ENCODE measurements at places on chromosomes 2 and 18.

GRCh38 chr2:147273628-147274027, 571.2 kb upstream of the ACVR2A start:
- DNase-seq: no peak

DNA sequence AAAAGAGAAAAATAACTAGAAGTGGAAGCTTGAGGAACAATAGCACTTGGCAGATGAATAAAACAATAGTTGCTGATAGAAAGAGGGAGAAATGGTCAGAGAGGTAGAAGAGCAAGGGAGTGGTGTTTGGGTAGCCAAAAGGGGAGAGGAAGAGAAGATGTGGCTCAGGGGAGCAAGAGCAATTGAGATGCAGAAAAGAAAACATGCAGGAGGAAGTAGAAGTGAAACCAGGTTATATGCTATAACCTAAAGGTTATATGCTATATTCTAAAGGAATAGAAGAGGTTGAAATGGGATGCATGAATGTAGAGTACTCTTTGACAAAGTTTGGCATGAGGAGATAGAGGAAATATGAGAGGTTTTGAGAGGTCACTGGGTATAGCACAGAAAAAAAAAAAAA, 759.5 kb downstream of the SATB2 start:
- no peak for DNase-seq

GRCh38 chr2:207978177-207978948, 47.0 kb downstream of the PLEKHM3 start:
- no peak for DNase-seq

GRCh38 chr2:121151311-121152109, 133.5 kb downstream of the TFCP2L1 start:
- DNase-seq: no peak

DNA sequence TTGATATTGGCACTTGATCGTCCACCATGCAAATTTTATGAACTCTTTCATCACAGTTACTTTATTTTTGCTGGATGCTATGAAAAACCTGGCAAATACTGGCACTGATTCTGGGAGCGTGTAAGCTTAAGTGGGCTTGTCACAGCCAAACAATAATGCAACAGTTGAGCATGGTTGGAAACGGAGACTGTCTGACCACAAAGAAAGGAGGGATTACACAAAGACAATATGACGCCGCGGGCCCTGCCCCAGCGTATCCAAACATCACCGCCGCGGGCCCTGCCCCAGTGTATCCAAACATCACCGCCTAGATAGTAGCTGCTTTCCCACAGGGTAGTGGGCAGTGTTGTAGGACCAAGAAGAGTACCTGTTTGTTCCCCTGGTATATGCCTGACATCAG, 135.9 kb downstream of the PRPF40A start:
- no peak for DNase-seq

DNA sequence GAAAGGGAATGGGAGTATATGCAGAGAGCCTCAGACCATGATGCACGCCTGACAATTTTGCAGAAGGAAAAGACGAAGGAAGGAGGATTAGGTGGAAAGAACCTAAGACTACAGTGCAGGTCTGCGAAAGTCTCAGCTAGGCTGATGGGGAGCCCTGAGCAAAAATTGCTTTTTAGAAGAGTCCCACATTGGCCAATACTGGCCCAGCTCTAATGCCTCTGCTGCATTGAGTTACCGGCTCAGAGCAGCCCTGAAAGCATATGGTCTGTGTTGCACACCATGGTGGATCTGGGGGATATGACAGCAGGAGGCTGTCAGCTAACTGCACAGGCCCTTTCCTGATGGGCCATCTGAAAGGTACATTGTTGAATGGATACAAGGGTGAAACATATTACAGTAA, 48.3 kb upstream of the CAVIN2 start:
- no peak for DNase-seq

- no peak for DNase-seq
Measured at GRCh38 chr2:23005469-23005868, 379.5 kb upstream of the KLHL29 start.

DNA sequence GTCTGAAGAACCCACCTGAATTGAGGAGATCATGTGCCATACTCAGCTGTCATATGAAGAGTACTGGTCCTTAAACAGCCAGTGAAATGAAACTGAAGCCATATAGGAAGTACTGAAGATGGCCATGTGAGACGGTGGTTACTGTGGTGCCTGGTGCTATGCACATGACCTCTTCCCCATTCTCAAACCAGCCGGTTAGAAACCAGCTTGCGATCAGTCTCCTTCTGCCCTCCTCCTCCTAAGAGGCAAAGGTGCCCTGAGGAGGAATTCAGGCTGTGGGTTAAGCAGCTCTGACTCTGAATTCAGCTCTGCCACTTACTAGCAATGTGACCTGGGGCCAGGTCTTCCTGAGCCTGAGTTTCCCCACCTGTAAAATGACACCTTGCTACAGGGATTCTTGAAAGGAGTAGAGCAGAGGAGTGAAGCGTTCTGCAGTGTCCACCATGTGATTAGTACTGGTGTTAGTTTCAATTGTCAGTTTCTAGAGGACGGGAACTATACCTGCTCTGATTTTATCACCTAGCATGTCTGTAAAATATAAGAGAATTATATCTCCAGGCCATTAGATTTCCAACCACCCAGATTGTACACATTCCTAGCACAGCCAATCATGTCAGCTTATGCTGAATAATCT, 5.1 kb downstream of the FECH start:
- no peak for DNase-seq

- no peak for DNase-seq
Measured at GRCh38 chr2:38467768-38468455, 90.8 kb upstream of the ATL2 start.

- peak; percentile 73 for DNase-seq
Measured at GRCh38 chr2:52877703-52878102, 889.9 kb upstream of the CHAC2 start.

GRCh38 chr2:162092658-162093556, 18.9 kb upstream of the DPP4 start:
- DNase-seq: peak; percentile 5

DNA sequence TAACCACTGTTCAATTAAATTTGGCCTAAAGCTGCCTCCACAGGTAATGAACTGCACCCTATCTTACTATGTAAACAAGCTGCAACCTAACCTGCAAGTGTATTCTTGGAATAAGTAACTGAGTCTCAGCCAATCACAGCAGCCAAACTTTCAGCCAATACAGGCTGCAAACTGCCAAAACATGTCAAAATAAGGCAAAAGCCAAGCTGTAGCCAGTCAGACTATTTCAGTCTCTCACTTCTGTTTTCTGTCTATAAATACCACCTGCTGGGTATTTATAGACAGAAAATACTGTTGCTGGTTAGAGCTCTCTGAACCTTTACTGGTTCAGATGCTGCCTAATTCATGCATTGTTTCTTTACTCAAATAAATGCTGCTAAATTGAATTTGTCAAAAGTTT, 14.3 kb downstream of the C2orf76 start:
- no peak for DNase-seq

DNA sequence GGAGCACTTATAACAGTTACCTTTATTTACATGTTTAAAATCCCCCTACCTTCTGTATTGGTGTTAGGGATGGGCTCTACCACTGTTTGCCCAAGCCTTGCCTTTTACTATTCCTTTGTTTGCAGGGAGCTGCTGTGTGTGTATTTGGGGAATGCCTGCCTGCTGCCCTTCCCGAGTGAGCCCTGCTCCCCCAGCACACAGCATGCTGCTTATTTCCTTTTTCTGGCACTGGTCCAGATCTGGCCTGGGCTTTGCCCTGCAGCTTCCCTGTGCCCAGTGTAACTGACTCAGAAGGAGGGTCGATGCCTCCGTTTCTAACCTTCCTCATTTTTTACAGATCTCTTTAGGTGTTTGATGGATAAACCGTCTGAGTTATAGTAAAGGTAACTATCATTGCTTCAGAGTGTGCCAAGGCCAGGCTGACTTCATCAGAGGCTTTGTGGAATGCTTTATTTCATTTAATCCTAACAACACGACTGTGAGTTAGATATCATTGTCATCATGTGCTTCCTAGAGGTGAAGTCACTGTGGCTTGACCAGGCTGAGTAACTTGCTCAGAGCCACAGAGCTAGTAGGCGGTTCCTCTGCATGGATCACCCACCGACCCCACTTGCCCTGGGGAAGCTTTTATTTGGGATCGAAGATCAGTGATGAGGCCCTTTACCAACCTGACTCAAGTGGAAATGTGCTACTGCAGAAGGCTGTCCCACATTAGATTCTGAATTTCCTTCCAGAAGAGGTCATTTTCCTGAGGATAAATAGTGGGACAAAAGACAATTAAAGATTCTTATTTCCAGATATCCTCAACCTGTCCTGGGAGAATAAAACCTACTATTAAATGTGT, 238.8 kb downstream of the ZNF407 start:
- no peak for DNase-seq

GRCh38 chr2:68466361-68466777, 725 bp downstream of the FBXO48 start:
- no peak for DNase-seq

DNA sequence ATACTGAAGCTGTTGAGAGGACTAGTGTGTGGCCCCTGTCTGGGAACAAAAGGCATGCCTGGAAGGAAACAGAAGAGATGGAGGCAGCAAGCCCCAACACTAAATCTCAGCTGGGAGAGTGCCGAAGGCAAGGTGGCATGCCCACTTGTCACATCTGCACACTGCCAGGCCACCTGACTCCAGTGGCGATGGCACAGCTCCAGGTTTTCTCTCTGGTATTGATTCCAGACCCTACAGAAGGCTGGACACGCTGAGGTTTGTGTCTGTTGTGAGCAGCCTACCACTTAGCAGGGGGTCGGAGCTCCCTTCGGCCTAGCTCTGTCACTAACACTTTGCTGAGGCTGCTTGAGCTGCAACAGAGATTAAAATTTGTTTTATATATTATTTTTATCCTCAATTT, 307.3 kb downstream of the TDRD15 start:
- DNase-seq: no peak

- no peak for DNase-seq
Measured at GRCh38 chr2:216765761-216766262, 70.5 kb upstream of the IGFBP5 start.

GRCh38 chr2:64212801-64213321, 68.6 kb upstream of the PELI1 start:
- DNase-seq: no peak

- DNase-seq: no peak
Measured at GRCh38 chr2:216590780-216591179, 42.4 kb upstream of the IGFBP2 start.

- DNase-seq: no peak
Measured at GRCh38 chr2:54881759-54882158, 158.3 kb downstream of the EML6 start.

DNA sequence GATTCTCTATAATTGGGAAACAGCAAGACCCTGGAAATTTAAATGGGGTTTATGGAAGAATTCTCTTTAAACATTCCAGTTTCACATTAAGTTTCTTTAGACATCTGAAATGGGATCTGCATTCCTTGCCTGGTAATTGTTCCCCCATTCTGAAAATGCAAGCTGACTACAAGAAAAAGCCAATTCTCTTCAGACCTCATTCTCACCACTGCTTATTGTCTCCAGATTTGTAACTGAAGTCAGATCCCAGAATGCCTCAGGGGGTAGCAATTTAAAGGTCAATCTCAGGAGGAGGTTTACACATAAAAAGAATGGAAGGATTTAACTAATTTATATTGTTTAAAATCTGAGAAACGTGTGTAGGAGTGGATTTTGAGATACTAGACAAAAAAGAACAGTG, 41.2 kb downstream of the COL3A1 start:
- DNase-seq: no peak

- peak; percentile 20 for DNase-seq
Measured at GRCh38 chr18:2223849-2224248, 347.5 kb downstream of the METTL4 start.

DNA sequence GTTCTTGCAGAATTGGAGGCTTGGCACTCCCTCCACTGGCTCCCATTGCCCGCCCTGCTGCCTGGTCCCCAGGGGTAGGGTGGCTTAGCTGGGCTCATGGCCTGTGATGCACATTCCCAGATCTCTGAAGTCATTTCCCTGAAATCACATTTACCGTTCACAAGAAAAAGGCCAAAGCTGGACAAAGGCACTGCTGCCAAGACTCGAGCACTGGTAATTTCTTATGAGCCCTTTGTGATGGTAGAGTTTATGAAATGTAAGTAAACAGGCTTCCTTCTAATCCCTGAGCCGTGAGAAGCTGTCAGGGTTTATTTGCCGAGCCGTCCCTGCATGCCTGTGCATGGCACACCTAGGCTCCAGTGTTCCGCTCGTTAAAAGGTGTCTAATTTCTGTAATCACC, 247.2 kb upstream of the EPAS1 start:
- DNase-seq: no peak

- DNase-seq: peak; percentile 35
Measured at GRCh38 chr18:59988098-59988706, 88.4 kb downstream of the PMAIP1 start.

DNA sequence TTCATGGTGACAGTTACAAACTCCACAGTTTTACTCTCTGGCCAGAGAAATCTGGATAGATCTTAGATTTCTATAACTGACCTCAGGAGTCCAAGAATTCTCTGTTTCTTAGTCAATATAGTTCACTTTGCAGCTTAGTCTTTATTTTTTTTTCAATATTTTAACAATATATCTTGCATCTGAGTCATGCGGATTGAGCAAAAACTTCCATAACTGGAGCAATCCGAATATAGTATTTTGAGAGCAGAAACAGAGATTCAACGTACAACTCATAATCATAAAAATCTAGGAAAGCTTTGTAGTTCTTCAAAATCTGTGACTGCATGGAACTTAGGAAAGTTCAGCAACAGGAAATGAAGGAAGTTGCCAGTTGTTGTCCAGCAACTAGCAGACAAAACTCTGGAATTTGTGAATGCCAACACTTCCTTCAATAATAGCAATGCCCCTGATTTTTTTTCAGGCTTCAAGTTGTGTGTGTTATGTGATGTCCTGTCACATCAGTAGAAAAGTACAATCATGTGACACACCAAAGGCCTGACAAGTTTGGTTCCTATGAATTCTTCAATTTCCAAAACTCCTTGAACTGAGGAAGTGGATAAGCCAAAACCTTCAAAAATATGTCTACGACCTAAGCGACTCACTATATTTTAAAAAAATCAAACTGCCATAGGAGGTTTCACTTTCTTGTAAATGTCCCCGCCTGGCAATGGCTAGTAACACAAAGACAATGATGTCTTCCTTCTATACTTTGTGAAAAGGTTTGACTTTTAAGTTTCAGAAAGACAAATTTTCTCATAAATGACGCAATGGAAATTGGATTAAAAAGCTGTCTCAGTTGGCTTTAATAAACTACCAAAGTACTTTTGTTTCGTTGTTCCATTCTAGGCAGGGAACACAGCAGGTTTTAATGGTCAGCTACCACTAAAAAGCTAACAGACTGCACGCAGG, 510.6 kb downstream of the ERBB4 start:
- DNase-seq: no peak

- DNase-seq: no peak
Measured at GRCh38 chr2:108423502-108424251, 25.3 kb upstream of the GCC2 start.
